ENCODE measurements at places on chromosomes 12 and 14. TPM values are rescaled to one million over a fixed set of nuclear protein-coding genes. Genes with fewer than 3 reads are reported as not detected.

GPR137C gene
- total RNA-seq: 0.23 TPM

GRCh38 chr14:67574156-67574555 lies 25.9 kb downstream of the PIGH start:
- no peak for DNase-seq

- no peak for DNase-seq
These were observed 121.2 kb upstream of the GRIP1 start for GRCh38 chr12:66800046-66800445.

GRCh38 chr14:82854131-82854530 lies 1320.5 kb upstream of the SEL1L start:
- no peak for DNase-seq

DNA sequence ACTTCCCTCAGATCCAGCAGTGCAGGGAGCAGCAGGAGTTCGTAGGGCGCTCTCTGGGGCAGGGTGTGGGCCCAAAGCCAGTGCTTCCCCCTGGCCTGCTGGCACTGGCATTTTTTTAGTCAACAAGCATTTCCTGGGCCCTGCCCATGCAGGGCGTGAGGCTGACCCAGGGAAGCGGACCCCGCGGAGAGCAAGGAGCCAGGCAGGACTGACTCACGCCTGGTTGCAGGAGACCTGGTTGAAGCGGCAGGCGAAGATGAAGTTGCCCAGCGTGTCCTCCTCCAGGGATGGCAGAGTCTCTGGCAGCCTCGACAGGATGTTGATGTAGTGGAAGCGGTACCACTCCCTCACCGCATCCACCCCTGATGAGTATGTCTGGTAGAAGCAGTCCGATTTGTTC lies 13.5 kb downstream of the SCNN1A start:
- DNase-seq: peak; percentile 86

- DNase-seq: no peak
These were observed 826 bp downstream of the ZNF705A start for GRCh38 chr12:8157484-8158198.

GRCh38 chr14:72104011-72104613 lies 171.9 kb downstream of the RGS6 start:
- DNase-seq: no peak

DNA sequence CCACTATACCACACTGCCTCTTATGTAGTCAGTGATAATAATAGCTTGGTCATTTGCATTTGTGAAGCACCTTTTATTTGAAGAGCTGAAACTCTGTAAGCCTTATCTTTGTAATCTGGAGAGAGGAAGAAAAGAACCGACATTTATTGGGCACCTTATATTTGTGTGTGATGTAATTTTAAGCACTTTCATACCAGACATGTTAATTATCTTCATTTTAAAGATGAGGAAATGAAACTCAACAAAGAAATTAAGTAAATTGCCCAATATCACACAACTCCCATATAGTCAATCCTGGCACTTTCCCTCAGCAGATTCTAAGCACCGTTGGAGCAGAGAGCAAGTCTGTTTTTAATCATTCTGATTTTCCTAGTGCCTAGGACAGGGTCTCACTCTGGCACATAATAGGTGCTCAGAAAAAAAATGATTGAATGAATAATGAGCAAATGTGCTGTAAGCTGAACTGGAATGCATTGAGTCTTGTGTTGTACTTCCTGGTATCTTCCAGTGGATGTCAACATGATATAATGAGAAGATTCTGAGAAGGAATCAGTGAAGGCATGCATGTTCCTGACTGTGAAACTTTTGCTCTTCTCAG lies 418.9 kb downstream of the ZFP36L1 start:
- DNase-seq: no peak

All from left lobe of liver (tissue), 2 donors.